ENCODE measurements at places on chromosomes 13 and 19.

- no peak for DNase-seq
Observed at GRCh38 chr19:3517638-3518037, 11.5 kb downstream of the FZR1 start.

DNA sequence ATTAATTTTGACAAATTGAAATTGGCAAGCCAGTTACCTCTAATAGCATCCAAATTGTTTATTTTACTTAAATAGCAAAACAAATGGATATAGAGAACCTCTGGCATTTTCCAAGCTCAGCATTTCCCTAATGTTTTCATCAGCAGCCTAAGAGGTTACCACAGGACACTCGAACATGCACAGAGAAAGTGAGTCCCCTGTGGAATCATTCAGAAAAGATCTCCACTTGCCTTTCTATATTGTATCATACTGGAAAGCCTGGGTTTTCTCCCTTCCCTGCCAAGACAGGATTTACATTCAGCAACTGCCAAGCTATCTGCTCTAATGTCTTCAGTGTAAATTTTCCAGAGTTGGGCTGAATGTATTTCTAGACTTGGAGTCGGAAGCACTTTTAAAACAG, 188.9 kb downstream of the KCTD12 start:
- DNase-seq, result no peak

- no peak for DNase-seq
Observed at GRCh38 chr19:48511800-48512503, at the start of gene LMTK3. TSS of gene LMTK3 (minus strand) at chr19:48511835. CDS start at chr19:48511576, 259 bp downstream.

DNA sequence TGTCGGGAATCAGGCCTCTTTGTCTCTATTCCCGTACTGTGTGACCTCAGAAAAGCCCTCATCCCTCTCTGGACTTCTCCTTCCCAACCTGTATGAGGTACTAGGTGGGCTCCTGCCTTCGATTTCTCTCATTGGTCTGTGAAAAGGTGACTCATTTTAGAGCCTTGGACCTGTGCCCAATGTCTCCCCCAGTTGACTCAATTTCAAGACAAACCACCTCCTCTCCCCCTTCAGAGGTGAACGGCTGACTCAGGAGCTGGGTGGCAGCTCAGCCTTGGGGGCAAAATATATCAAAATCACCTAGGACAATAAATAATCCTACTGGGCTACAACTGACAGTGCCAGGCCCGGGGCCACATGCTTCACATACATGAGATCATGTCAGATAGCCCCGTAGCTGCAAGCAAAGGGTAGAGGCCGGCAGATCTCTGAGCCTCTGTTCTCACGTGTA, 630 bp downstream of the COQ8B start:
- no peak for DNase-seq

DNA sequence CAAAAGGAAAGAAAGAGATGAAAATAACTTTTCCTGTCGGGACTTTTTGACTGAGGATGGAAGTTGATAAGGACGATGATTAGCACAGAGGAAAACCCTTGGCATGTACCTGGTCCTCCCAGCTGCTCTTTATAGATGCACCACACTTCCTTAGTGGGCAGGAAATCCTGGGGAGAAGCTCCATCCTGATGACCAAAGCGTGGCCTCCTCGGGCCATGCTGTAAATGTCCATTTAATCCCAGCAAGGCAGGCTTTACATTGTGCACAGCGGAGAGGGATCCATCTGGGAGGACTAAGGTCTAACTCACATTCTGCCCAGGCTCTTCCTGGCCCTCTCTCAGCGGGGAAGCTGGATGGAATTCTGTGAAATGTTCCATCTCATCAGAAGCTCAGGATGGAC, 113.5 kb downstream of the COL4A2 start:
- no peak for DNase-seq

- no peak for DNase-seq
Observed at GRCh38 chr19:5873617-5874199, 3.4 kb upstream of the FUT5 start.

GRCh38 chr13:68923995-68924394, 1183.6 kb upstream of the ATXN8OS start:
- DNase-seq, result no peak

GRCh38 chr13:20401931-20402856, 123.5 kb downstream of the CRYL1 start:
- no peak for DNase-seq

- DNase-seq, result no peak
Observed at GRCh38 chr13:39612023-39612637, 9.1 kb upstream of the LHFPL6 start.

DNA sequence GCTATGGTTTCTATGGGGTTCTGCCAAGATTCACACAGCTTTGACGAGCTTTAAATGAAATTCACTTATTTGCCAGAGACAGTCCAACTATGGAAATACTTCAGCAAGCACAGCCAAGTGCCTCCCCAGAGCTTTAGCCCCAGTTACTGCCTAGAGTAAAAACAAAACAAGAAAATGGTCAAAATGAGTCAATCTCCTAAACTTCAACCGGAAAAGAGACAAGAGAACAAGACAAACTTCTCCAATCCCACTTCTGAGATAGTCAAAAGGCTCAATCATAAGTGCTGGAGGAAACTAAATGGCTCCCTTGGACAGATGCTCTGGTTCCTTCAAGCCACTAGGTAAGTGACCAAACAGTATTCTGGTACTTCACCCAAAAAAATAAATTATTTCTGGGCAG, 65.8 kb downstream of the KATNAL1 start:
- DNase-seq, result no peak

DNA sequence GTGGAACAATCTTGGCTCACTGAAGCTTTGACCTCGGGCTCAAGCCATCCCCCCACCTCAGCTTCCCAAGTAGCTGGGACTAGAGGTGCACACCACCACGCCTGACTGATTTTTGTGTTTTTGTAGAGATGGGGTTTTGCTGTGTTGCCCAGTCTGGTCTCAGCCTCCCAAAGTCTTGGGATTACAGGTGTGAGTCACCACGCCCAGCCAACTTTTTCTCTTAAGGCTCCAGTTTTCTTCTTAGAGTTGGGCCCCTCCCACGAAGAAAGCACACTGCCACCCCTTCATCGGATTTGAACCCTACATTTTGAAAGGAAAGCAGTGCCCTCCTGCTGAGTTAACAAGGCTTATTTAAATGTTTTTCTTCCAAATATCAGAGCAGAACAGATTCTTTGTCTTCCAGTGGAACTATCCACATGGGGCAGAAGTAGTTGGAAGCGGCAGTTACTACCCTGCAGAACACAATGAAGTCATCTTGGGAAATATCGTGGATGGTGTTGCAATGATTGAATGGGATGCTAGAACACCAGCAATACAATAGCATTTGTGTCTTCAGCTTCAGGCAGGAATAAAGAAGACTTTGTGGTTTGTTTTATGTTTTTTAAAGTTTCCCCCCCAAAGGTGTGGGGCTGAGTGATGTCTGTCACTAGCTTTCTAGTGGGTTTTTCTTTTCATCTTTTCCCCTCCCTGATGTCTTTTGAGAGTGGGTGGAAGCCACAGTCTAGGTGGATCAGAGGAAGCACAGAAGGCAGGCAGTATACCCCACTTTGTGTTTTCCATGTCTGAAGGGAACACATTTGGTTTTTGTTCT, 8.9 kb downstream of the ACTN4 start:
- no peak for DNase-seq

GRCh38 chr19:510606-511100, 3.4 kb downstream of the TPGS1 start:
- no peak for DNase-seq

DNA sequence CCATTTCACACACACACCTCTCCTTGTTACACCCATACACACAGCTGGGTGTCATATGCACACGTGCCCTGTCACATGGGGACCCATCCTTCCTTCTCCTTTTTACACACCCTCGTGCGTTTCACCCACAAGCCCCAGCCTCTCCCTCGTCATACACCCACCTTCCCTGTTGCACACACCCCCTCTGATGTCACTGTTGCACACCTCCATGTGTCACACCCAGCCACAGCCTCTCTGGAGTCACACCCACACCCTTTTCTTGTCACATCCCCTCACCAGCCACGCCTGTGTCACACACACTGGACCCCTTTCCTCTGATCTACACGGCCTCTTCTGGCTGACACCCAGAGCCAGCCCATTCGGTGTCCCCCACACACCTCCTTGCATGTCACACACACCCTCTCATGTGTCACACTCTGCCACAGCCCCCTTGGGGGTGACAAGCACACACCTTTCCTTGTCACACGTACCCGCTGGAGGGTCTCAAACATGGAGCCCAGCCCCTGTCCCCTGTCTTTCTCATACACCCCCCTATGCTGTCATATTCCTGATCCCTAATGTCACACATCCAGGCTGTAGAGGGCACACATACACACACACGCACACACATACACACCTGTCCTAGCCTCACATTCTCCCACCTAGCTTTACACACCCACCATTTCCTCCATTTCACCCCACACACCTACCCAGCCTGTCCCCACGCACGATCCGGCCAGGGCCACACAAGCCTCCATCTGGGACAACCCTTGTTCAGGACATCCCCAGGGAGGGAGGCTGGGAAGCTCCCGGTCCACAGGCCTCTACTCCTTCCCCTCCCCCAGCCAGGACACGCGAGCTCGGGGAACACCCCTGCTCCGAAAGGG, 1.4 kb downstream of the NOVA2 start:
- DNase-seq, result no peak

DNA sequence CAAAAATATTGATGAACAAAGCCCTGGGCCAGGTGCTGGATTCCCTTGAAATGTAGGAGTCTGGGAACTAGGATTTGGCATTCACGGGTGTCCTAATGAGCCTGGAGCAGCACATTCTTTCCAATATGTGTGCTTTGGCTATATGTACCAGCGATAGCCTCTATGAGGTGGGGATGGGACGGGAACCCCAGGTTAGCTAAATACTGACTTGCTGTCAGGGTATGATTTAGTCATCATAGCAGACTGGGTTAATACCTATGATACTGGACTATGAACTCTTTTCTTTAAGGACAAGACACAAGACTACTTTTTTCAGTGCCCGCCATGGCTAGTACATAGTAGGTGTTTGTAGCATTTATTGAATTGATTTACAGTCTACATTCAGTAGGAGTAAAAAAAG, 152.7 kb downstream of the KCNRG start:
- DNase-seq, result no peak

- DNase-seq, result no peak
Observed at GRCh38 chr13:90403330-90404082, 944.0 kb upstream of the MIR17HG start.

DNA sequence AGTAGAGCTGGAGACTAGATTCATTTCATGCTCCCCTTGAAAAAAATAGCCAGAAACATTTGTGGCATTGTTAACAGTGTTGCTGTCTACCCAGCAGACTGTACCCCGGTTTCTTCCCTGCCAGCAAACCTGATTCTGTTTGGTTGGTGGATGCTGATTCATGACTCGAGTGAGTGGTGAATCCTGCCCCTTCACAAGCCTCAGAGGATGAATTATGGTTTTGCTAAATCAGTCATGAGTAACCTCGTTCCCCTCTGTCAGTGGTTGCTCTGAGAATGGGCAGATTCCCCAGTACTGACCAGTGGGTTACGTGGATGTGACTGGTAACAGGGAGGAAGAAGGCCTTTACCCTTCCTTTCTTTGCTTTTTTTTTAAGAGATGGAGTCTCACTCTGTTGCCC, 10.1 kb downstream of the NLRP12 start:
- DNase-seq, result no peak

GRCh38 chr13:108056278-108056677, 159.1 kb downstream of the LIG4 start:
- DNase-seq, result no peak

GRCh38 chr13:52846567-52847321, 1.7 kb downstream of the PCDH8 start:
- no peak for DNase-seq

DNA sequence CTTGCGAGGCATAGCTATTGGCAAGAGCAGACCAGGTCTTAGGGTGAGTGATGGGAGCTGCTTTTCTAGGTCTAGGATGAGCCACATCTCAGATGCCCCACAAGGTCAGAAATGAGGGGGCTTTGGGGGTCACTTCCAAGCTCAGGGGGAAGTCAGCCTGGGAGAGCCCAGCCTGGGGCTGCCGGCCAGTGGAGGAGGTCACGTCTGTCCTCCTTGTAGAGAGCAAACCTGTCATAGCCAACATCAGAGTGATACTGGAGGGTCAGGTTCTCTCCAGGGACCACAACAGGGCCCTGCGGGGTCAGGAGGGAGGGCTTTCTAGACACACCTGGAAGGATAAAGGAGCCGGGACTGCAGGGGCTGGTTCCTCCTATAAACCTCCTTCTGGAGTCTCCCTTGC, 2.4 kb downstream of the LILRA5 start:
- DNase-seq, result no peak

DNA sequence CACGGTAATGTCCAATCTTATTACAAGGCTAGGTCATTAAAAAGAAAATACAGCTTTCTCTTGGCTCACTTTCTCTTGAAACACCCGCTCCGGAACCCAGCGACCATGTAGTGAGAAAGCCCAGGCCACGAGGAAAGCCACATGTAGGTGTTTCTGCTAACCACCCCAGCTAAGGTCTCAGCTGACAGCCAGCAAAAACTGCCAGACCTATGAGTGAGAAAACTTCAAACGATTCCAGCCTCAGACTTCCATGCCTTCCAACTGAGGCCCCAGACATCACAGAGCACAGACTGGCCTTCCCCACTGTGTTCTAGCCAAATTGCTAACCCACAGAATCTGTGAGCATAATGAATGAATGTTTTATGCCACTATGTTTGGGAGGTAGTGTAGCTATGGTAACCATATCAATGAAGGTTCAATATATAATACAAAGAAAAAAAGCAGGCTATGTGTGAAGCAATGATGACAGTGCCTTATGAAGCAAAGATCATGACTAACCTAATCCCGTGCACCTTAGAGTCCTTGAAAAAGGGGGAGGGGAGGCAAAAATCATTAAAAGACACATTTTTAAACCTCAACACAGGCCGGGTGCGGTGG, 11.9 kb upstream of the TPTE2 start:
- DNase-seq, result no peak

DNA sequence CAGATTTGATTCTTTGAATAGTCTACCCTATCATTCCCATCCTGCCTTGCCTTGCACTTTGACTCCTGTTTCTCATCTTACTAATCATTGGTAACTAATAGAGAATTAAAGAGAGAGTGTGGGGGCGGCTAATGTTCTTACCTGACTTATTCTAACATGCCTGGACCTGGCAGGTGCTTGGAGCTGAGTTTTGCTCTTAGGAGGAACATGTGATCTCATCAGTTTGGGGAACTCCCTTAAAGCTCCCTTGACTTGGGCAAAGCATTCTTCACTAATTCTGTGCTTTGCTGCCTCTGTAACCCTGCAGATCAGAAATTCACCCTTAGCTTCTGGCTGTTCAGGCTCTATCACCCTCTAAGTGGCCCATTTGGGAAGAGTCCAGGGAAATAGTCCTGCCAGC, 861.1 kb downstream of the GPC5 start:
- no peak for DNase-seq

Measured in cortex of kidney (tissue), 1 donor.